Neural crest cell (in vitro differentiated cells): ENCODE measurements at places on chromosomes 12 and 14. TPM values are rescaled to one million over a fixed set of nuclear protein-coding genes. Genes with fewer than 3 reads are reported as not detected.

DNA sequence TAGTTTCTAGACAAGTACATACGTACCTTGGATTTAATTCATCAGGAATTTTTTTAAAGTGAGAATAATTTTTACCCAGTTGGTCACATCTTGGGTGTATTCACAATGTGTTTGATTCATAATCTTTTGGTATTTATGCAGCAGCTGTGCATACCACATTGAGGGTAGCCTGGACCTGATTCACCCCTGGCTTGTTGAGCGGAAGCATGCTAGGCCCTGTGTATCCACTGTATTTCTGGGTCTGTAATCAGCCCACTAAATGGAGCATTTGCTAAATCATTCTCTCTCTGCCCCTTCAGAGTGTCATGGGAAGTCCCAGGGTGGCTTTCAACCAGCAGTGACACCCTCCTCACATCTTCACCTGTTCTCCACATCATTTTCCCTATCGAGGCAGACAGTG, 203.8 kb upstream of the RGS6 start:
- H3K4me3 ChIP-seq = no peak overlapping the region
- DNase-seq = no peak
- H3K4me1 ChIP-seq = no peaks in the 10 kb centered on the region
- peaks cover 26% of the 10 kb centered on the region for H3K36me3 ChIP-seq
- H3K27me3 ChIP-seq = no peaks in the 10 kb centered on the region

The SERPINA9 gene
- not detected in 2 replicates for total RNA-seq

The LPCAT3 gene
- total RNA-seq = 29.7 and 32.8 TPM in 2 replicates

- no peaks in the 10 kb centered on the region for H3K27me3 ChIP-seq
- H3K27ac ChIP-seq = peak overlapping the region; percentile 13
- peaks cover 6% of the 10 kb centered on the region for H3K4me1 ChIP-seq
- DNase-seq = no peak
- H3K4me3 ChIP-seq = no peak overlapping the region
These were observed 252.2 kb downstream of the BTG1 start for GRCh38 chr12:91893476-91893875.

The MDM1 gene
- 22.1 and 26.2 TPM in 2 replicates for total RNA-seq

GRCh38 chr12:24820872-24821271, 128.0 kb downstream of the BCAT1 start:
- no peak overlapping the region for H3K27ac ChIP-seq
- peaks cover under 1% of the 10 kb centered on the region for H3K4me1 ChIP-seq
- peaks cover 32% of the 10 kb centered on the region for H3K36me3 ChIP-seq
- no peak overlapping the region for H3K4me3 ChIP-seq

GRCh38 chr12:1613860-1614259, 15.2 kb upstream of the WNT5B start:
- no peaks in the 10 kb centered on the region for H3K36me3 ChIP-seq
- H3K27me3 ChIP-seq = no peaks in the 10 kb centered on the region
- no peak overlapping the region for H3K27ac ChIP-seq
- DNase-seq = no peak
- H3K4me1 ChIP-seq = peaks cover 18% of the 10 kb centered on the region
- H3K4me3 ChIP-seq = no peak overlapping the region

GRCh38 chr12:115973968-115974724, 303.3 kb downstream of the MED13L start:
- H3K27ac ChIP-seq = no peak overlapping the region
- peaks cover 25% of the 10 kb centered on the region for H3K36me3 ChIP-seq
- no peak overlapping the region for H3K4me3 ChIP-seq
- no peak for DNase-seq
- H3K27me3 ChIP-seq = no peaks in the 10 kb centered on the region

GRCh38 chr14:95385701-95386100, 66.0 kb upstream of the CLMN start:
- H3K27me3 ChIP-seq = no peaks in the 10 kb centered on the region
- DNase-seq = no peak
- no peak overlapping the region for H3K4me3 ChIP-seq
- no peaks in the 10 kb centered on the region for H3K36me3 ChIP-seq

- H3K27me3 ChIP-seq = peaks cover 22% of the 10 kb centered on the region
- no peaks in the 10 kb centered on the region for H3K36me3 ChIP-seq
- no peak for DNase-seq
- H3K4me1 ChIP-seq = peaks cover 18% of the 10 kb centered on the region
These were observed 6.2 kb downstream of the SMIM41 start for GRCh38 chr12:52085682-52086180.

- H3K27me3 ChIP-seq = no peaks in the 10 kb centered on the region
- no peak overlapping the region for H3K4me3 ChIP-seq
- H3K4me1 ChIP-seq = peaks cover 37% of the 10 kb centered on the region
- DNase-seq = no peak
These were observed 7.7 kb downstream of the ACVR1B start for GRCh38 chr12:51959211-51959610.

- H3K4me1 ChIP-seq = peaks cover 15% of the 10 kb centered on the region
- no peak overlapping the region for H3K4me3 ChIP-seq
- DNase-seq = no peak
- H3K27me3 ChIP-seq = peaks cover 3% of the 10 kb centered on the region
- no peak overlapping the region for H3K27ac ChIP-seq
These were observed 181.9 kb downstream of the PRKCH start for GRCh38 chr14:61503167-61503801.

The CRIP1 gene
- 3.2 and 4.8 TPM in 2 replicates for total RNA-seq

- H3K27me3 ChIP-seq = peaks cover 7% of the 10 kb centered on the region
- no peak for DNase-seq
- peak overlapping the region; percentile 43 for H3K27ac ChIP-seq
- H3K4me1 ChIP-seq = peaks cover 5% of the 10 kb centered on the region
- no peak overlapping the region for H3K4me3 ChIP-seq
These were observed 359.3 kb downstream of the ADGRD1 start for GRCh38 chr12:131312793-131313545.

DNA sequence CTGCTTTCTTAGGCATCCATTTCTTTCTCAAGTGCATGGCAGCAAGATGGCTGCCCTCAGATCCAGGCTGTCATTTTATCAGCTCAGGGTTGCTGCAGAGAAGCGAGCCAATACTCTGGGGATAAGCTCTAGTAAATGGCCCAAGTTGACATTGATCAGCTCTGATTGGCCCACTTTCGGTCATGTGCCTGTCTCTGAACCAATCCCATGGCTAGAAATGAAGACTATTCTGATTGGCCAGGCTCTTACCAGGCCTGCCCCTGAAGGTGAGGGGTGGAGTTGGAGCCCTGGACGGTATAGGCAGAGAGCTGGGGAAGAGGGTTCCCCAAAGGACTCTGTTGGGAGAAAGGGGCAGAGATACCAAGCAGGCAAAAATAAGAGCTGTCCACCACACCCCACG, 41.4 kb downstream of the MYO1H start:
- H3K4me3 ChIP-seq = no peak overlapping the region
- no peak for DNase-seq
- no peaks in the 10 kb centered on the region for H3K36me3 ChIP-seq

The PTPRO gene
- 3.1 and 3.6 TPM in 2 replicates for total RNA-seq

The DPF3 gene
- 1.3 TPM in 2 replicates for total RNA-seq

- H3K4me1 ChIP-seq = no peaks in the 10 kb centered on the region
- no peak overlapping the region for H3K27ac ChIP-seq
- no peaks in the 10 kb centered on the region for H3K36me3 ChIP-seq
- no peak for DNase-seq
- no peaks in the 10 kb centered on the region for H3K27me3 ChIP-seq
These were observed 37.5 kb downstream of the ZFHX2 start for GRCh38 chr14:23513818-23514643.

DNA sequence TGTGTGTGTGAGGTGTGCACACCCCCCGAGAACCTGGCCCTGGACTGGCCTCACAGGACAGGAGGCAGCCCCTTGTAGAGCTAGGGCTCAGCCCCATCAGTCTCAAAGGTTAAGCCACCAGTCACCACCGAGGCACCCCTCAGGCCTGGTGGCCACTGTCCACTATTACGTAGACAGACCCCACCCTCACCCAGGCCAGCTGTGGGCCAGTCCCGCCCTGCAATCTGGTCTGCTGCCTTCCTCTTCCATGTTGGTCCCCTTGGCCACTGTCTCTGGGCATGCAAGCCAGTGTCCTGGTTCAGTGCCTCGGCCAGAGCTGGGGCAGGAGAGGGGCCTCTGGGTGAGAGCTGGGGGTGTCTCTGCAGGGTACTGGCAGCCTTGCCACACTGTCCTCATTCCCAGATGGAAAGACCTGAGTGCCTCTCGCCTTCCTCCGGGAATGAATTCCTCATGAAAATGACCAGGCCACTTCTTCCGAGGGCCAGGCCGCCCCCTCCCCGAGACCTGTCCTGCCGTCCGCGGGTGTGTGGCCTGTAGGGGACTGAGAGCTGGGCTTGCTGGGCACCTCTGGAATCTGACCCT, 897 bp upstream of the TEX22 start:
- peaks cover 8% of the 10 kb centered on the region for H3K4me1 ChIP-seq
- no peak for DNase-seq
- H3K27me3 ChIP-seq = no peaks in the 10 kb centered on the region
- peak overlapping the region; percentile 87 for H3K4me3 ChIP-seq
- H3K36me3 ChIP-seq = peaks cover 23% of the 10 kb centered on the region
- H3K27ac ChIP-seq = peak overlapping the region; percentile 92

DNA sequence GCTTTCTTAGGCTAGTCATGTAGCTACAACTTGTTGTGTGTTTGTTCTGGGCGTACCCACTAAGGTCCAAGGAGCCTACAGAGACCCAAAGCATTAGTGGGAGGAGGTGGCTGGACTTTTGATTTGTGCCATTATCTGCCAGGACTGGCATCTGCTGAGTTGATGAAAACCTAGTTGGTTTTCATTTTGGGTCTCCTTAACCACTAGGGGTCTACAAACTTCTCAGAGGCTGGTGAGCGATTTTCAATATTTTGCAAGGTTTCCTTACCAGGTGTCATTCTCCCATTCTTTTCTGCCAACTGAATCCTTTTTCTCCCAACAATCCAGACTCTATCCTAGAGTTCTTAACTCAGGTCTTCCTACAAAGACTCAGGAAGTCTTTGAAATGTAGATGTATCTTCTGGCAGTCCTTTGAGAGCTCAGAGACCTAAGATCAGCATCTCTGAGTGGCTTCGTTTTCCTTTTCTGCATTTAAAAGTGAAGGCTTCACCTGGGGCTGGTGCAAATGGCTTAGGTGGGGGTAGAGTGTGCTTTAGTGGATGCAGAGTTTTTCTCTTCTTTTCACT, 150.0 kb upstream of the RMST start:
- H3K27ac ChIP-seq = no peak overlapping the region
- H3K27me3 ChIP-seq = no peaks in the 10 kb centered on the region
- DNase-seq = no peak

- peaks cover 28% of the 10 kb centered on the region for H3K4me1 ChIP-seq
- no peaks in the 10 kb centered on the region for H3K36me3 ChIP-seq
- peaks cover 20% of the 10 kb centered on the region for H3K27me3 ChIP-seq
- no peak for DNase-seq
- no peak overlapping the region for H3K4me3 ChIP-seq
These were observed 38.2 kb upstream of the MAP1LC3B2 start for GRCh38 chr12:116520801-116521471.

DNA sequence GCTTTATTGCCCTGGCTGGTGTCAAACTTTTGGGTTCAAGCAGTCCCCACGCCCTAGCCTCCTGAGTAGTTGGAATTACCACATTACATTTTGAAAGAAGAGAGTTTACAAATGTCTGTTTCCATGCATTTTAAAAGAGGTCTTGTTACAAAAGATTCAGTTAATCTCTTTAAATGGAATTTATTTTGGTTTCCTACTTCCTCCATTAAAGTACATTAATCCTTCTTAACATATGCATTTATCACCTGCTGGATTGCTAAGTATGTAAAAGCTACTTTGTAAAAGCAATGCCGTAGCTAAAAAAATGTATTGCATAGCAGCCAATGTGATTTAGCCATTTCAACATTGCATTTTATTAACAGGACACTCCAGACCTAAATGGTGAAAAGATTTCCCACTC, 80.4 kb downstream of the PDE3A start:
- no peaks in the 10 kb centered on the region for H3K36me3 ChIP-seq
- no peaks in the 10 kb centered on the region for H3K4me1 ChIP-seq
- DNase-seq = no peak
- H3K27me3 ChIP-seq = no peaks in the 10 kb centered on the region

GRCh38 chr12:27237790-27238771, 6.0 kb upstream of the STK38L start:
- H3K27ac ChIP-seq = no peak overlapping the region
- H3K27me3 ChIP-seq = peaks cover 9% of the 10 kb centered on the region
- no peak for DNase-seq
- H3K4me3 ChIP-seq = no peak overlapping the region

The MAPK1IP1L gene
- 141 and 151 TPM in 2 replicates for total RNA-seq

The FOXN4 gene
- total RNA-seq = 1.3 and 1.7 TPM in 2 replicates

DNA sequence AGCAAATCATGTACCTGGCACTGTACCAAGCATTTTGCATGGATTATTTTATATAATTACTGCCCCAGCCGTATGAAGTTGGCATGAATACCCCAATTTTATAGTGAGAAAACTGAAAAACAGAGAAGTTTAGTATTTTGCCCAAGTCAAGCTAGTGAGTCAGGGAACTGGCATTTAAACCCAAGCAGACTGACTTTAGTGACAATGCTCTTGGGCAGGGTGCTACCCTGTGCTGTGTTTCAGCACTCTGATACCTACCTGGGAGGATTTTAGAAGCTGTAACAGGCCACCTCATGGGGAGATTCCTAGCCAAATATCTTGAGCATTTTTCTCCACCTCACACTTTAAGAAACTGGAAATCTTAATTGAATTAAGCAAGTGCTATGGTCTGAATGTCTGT, 98.1 kb upstream of the MAX start:
- H3K4me1 ChIP-seq = peaks cover 4% of the 10 kb centered on the region
- H3K27me3 ChIP-seq = no peaks in the 10 kb centered on the region
- no peaks in the 10 kb centered on the region for H3K36me3 ChIP-seq
- DNase-seq = no peak

The HOXC4 gene
- 5.6 and 8.3 TPM in 2 replicates for total RNA-seq

The CCER1 gene
- not detected in 2 replicates for total RNA-seq

DNA sequence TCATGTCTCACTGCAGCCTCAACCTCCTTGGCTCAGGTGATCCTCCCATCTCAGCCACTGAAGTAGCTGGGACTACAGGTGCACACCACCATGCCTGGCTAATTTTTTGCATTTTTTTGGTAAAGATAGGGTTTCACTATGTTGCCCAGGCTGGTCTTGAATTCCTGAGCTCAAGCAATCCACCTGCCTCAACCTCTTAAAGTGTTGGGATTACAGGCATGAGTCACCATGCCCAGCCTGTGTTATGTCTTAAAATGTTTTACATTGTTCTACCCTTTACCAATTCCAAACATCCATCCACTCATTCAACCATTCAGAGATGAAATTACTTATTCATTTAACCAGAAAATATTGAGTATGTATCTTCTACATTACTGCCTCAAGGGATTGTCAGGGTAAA, 111.6 kb upstream of the BTG1 start:
- no peak overlapping the region for H3K4me3 ChIP-seq
- no peaks in the 10 kb centered on the region for H3K27me3 ChIP-seq
- H3K4me1 ChIP-seq = peaks cover 16% of the 10 kb centered on the region
- no peak overlapping the region for H3K27ac ChIP-seq

GRCh38 chr14:93914278-93914677, 12.9 kb upstream of the FAM181A start:
- H3K4me3 ChIP-seq = no peak overlapping the region
- no peak for DNase-seq
- H3K27me3 ChIP-seq = no peaks in the 10 kb centered on the region
